ENCODE measurements at places on chromosomes 7 and 10.

- DNase-seq = peak; percentile 9
Observed at GRCh38 chr10:101848894-101849351, 5.3 kb upstream of the KCNIP2 start.

- DNase-seq = no peak
Observed at GRCh38 chr10:22611425-22612115, 102.8 kb downstream of the PIP4K2A start.

- no peak for DNase-seq
Observed at GRCh38 chr7:29854257-29854938, 48.1 kb downstream of the WIPF3 start.

DNA sequence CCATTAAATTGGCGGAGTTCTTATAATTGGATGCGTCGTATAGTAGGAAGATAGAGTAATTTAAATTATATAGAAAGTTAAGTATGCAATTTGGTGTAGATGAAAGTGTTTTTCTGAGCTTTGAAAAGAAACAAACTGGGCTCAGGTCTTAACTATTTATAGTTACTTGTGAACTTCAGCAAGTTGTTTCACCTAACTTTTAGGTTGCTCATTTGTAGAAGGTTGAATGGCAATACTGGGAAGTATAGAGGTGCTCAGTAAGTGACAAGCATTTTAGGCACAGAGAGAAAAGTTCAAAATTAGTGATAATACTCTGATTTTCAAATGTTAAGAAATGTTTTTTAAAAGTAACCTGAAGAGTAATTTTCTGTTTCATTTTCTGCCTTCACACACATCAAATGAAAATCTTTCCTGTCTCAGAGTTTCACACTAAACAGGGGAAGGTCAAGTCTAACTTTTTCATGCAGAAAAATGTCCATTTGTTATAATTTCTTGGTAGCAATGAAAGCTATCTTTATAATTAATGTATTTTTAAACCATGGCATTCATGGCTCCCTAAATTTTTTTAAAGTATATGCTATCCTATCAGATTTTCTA, 146.5 kb downstream of the PHF14 start:
- DNase-seq = no peak

DNA sequence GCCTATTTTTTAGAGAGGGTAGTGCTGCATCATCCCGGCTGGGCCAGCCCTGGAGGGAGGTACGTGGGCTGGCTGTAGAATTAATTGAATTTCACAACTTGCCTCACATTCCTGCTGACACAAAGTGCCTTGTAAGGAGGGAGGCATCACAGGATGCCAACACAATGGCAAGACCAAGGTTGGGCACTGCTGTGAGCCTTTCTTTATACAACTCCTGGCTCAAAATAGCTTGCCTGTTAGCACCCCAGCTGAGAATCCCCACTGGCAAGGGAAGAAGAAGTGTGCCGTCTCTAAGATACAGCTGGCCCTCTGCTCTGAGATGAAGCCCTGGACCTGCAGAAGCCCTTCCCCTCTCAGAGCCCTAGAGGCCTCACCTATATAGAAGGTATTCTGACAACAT, 873.9 kb downstream of the GRID1 start:
- DNase-seq = no peak

GRCh38 chr7:150514748-150515222, at the start of gene GIMAP7:
Gene GIMAP7, plus strand, starts transcription at chr7:150514872. Its CDS starts 5,103 bp downstream, at chr7:150519975.
- no peak for DNase-seq

GRCh38 chr7:36103837-36104561, 49.1 kb upstream of the EEPD1 start:
- DNase-seq = no peak

GRCh38 chr10:117167789-117168674, 29.3 kb upstream of the KCNK18 start:
- no peak for DNase-seq

- no peak for DNase-seq
Observed at GRCh38 chr7:128939861-128940410, 2.2 kb downstream of the IRF5 start.

- DNase-seq = peak; percentile 83
Observed at GRCh38 chr10:25068152-25069058, 52.0 kb downstream of the THNSL1 start.

GRCh38 chr7:132124575-132124974, 451.7 kb downstream of the PLXNA4 start:
- no peak for DNase-seq

Data from RWPE2 (cell line).